ENCODE measurements at places on chromosomes 7 and 10.

GRCh38 chr7:112203365-112203739 lies 2.8 kb downstream of the DOCK4 start:
- DNase-seq: no peak

DNA sequence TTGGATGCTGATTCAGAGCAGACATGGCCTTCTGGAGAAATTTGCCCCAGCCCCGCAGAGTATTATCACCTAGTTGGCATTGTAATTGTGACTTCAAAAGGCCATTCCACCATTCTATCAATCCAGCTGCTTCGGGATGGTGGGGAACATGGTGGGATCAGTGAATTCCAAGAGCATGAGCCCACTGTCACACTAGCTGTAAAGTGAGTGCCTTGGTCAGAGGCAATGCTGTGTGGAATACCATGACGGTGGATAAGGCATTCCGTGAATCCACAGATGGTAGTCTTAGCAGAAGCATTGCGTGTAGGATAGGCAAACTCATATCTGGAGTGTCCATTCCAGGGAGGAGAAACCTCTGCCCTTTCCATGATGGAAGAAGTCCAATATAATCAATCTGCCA lies 13.3 kb upstream of the TMEM248 start:
- DNase-seq: no peak

- no peak for DNase-seq
These were observed 10.5 kb downstream of the RHBDD2 start for GRCh38 chr7:75889223-75889825.

- no peak for DNase-seq
These were observed 86.3 kb upstream of the STK17A start for GRCh38 chr7:43496596-43496995.

DNA sequence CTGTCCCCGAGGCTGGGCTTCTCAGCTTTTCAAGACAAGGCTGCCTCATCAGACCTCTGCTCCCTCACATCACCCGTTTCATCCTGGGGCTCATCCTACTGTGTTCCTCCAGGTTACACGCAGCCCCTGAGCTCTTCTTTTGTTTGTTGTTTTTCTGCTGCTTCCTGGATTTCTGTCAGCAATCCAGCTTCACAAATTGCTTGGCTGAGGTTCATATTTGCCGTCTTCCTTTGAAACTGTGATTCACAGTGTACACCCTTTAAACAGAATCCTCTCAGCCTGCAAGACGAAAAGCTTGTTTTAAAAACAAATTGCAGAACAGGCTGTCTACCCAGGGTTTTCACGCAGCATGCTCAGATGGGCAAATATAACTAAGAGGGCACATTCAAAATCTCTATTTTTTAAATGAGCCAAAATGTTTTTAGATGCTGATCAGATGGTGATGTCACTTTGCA lies 39.1 kb upstream of the PARD3 start:
- DNase-seq: no peak

DNA sequence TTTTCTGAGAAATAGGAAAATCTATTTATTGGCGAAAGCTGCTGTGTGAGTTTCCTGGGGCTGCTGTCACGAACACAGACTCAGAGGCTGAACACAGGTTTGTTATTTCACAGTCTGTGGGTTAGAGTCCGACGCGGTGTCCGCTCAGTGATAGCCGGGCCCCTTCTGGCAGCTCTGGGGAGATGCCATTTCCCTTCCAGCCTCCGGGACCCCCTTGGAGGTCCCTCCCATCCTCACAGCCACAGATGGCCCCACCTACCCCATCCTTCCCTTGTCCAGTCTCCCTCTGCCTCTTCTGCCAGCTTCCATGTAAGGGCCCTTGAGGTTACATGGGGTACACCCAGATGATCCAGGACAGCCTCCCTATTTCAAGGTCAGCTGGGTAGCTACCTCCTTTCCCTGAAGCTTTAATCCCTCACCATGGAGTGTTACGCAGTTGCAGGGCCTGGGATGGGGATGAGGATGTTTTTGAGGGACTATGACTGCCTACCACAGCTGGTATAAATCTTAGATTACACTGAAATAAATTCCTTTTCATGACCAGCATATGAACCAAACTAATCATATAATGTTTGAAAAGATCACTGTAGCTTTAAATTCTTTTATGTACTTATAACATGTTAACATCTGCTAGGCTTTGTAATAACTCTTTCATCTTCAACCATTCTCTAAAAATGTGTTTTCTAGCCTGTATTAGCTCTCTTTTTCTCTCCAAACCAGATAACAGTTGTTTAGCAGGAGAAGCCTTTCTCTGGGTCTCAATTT lies 98.5 kb downstream of the WDR37 start:
- no peak for DNase-seq

DNA sequence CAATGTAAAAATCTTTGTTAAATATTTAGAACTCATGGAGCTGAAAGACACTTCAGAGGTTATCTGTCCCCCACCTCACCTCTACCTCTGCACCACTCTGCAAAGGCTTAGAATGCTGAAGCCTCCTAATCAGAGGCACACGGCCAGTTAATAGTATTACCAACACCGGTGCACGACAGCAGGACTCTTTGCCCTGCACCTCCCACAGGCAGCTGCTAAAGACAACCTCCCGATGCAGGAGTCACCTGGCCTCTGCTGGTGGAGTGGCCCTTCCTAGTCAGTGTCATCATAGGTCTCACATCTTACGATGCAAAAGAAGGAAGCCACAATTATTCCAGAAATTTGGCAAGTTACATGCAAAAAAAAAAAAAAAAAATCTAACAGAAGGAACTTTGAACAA lies 66.6 kb upstream of the MGMT start:
- DNase-seq: no peak

- DNase-seq: peak; percentile 51
These were observed 32.0 kb upstream of the HABP2 start for GRCh38 chr10:113520690-113521474.
